ENCODE measurements at places on chromosomes 5 and 9.
A peak's percentile ranks its signal among the peaks of the same experiment; 100 is the strongest.

DNA sequence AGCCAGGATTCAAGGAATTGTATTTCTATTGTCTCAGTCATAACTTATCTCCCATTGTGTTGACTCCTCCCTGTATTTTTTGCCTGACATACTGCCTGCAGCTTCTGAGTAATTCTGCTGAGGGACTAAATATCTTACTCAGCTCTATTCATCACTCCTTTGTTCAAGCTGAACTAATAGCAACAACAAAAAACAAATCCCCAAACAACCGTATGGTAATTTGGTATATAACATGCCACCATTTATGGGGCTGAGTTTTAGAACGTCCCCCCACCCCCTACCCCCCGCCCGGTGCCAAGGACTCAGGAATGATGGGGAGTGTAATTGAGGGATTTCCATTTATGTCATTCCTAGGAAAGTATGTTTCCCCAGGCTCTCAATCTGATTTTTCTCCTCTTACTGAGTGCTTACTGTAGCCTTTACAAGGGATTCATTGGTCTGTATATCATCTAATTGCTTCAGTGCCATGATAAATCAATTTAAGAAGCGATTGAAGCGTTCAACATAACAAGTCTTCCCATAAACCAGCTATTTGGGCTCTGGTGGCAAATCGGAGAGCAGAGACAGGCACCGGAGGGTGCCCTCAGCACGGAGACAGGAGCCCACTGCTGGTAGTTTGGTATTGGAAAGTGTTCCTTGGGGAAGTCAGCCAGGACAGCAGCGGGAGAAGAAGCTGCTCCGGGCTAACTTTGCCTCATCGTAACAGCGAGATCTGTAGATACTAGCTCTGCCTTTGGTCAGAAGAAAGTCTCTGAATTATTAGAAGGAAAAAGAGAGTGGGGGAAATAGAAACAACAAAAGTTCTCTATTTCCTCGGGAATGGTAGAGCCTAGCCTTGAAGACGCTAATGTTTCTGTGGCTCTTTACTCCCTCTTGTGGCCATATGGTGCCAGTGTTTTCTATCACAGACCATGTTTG, 40.7 kb upstream of the HSD17B4 start:
- peak; percentile 52 for DNase-seq

GRCh38 chr5:157148734-157149615, 6.3 kb upstream of the MED7 start:
- no peak for DNase-seq

DNA sequence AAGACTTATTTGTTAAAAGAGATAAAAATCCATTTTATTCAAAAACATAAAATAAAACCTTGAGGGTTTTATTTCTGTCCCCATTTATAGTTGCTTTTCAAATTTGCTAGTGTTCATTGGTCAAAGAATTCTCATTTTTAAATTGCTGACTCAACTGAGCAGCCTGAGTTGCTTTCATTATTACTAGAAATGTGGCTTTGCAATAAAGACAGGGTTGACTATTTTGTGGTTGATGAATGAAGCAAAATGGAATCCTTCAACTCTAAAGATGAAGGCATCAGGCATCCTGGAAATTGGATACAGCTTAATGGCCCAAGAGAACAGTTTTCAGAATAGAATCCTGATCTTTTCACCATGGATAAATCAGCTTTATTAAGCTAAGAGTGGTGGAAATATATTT, 23.9 kb upstream of the PPP3R2 start:
- no peak for DNase-seq

DNA sequence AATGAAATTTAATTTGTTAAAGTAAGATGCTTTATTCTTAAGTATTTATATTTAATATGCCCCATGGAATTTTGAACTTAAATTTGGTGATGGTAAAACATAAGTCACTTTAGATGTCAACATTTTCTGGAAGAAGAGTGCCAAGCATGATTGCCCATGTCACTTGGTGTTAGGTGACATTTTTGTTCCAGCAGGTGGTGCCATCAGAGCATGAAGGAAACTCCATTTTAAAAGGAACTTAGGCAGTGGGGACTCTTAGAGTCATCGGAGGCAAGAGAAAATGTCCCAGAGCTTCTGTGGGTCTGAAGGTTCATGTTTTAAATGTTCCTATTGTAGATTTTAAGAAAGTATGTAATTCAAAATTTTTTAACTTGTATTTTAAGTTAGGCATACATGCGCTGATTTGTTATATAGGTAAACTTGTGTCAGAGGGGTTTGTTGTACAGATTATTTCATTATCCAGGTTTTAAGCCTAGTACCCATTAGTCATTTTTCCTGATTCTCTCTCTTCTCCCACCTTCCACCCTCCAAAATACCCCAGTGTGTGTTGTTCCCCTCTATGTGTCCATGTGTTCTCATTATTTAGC, 789.3 kb downstream of the SEMA5A start:
- no peak for DNase-seq

GRCh38 chr9:118321788-118322187, 617.6 kb downstream of the TLR4 start:
- DNase-seq = no peak

DNA sequence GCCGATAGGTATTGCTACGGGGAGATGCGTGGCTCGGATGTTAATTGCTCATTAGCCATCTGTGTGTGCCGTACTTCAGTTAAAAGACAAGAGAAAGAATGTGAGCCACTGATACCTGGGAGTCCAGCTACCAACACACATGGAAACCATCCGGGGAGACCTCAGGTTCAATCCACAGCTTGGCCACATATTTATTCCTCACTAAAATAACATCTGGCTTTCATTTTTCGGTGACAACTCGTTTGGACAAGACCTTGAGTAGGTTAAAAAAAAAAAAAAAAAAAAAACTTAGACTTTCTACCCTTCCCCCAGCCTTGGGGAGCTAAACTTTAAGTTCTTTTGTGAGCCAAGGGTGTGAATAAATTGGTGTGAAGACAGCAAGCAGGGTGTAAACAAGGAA, 84.1 kb downstream of the SLIT3 start:
- no peak for DNase-seq

DNA sequence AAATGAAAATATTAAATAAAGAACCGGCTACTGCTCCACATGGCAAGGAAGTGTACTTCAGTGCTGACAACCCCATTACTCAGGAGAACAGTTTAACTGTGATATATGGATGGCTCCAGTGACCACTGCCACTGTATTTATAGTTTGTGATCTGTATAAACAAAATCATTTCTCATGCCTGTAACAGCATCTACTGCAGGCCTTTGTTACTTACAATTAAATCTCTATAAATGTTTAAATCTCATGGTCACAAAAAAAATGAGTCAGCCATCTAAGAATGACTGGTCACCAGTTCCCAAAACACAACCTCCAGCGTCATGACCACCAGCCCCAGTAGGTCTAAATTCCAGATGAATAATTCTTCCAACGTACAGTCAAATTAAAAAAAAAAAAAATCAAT, 24.6 kb downstream of the SERINC5 start:
- no peak for DNase-seq

GRCh38 chr5:14762549-14763216, 98.2 kb downstream of the OTULIN start:
- no peak for DNase-seq

GRCh38 chr5:24510523-24510988, 134.2 kb downstream of the CDH10 start:
- no peak for DNase-seq

- no peak for DNase-seq
Measured at GRCh38 chr5:83857341-83857740, 136.7 kb upstream of the HAPLN1 start.

GRCh38 chr5:153425914-153426313, 64.6 kb upstream of the GRIA1 start:
- no peak for DNase-seq

DNA sequence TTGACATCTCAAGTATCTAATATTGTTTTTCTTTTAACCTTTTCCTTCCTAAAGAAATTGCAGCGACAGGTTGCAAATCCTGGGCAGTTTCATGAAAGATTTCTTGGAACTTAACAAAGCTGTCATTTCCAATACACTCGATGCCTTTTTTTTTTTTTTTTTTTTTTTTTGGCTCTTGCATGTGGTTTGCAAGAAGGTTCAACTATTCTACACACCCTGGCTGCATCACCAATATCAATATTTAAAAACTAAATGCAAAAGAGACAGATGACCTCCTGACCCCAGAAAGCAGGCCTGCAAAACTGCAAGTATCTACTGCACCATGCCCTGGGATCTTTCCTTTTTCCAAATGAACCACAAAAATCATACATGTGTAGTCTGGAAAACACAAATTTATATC, 4.4 kb upstream of the NFIB start:
- no peak for DNase-seq

DNA sequence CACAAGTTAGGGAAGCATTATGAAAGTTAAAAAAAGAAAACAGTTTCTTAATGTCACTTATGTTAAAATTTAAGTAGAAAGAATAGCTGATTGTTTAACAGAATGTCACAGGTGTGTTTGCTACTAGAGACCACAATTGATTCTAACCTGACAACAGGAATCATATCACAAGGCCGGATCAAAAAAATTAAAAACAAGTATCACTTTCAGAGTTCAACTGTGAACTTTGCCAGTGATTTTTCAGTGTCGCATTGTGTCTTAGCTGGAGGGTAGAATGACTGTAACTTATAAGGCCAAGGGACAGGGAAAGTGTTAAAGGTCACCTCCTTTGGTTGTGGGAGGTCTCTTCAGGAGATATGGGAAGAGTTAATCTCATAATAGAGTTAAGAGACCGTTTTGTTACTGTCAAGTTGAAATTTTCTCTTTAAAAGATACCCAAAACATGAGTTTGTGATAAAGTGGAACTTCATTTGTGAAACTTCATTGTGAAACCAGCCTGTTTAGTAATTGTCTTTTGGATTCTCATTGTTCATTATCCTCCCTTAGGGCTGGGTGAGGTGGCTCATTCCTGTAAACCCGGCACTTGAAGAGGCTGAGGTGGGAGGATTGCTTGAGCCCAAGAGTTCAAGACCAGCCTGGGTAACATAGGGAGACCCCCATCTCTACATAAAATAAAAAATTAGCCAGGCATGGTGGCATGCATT, 40.9 kb downstream of the CPEB4 start:
- DNase-seq = no peak

- no peak for DNase-seq
Measured at GRCh38 chr5:171845040-171845630, 59.5 kb downstream of the SMIM23 start.

DNA sequence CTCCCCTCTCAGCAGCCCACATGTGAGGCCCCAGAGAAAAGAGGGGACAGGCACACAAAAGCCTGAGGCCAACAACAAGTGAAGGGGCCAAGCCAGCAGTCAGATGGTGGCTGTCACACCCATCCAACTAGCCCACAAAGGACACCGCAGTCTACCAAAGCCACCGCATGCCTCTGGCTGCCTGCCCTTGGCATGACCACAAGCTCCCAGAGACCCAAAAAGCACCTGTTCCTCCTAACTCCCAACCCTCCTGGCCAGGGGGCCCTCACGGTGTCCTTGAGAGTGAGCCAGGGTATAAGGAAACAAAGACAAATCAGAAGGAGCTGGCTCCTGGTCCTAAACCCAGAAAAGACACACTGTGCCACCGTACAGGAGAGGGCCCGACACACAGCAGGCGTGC, 77.8 kb upstream of the LRRTM2 start:
- DNase-seq = no peak

- DNase-seq = no peak
Measured at GRCh38 chr9:113646946-113647914, 183.7 kb downstream of the RGS3 start.

All from AG04450 (cell line).